ENCODE measurements at places on chromosomes 11 and 22.

- no peak for DNase-seq
Observed at GRCh38 chr11:12170984-12171383, 60.6 kb downstream of the MICAL2 start.

DNA sequence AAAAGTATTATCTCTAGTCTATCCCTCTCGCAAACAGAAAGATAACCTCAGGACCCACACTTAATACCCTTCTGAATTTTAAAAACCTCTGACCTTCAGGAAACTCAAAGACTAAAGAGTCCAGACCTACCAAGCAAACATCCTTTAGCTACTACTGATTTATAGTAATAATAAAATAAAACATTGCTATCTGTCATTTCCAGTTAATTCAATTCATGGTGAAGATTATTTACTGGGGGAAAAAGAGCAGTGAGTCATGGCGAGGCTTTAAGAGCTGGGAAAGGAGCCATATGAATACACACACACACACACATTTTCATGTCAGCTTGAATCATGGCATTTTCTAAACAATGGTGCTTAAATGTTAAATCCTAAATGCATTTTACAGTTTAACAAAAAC lies 87.1 kb downstream of the FAM76B start:
- DNase-seq = no peak

DNA sequence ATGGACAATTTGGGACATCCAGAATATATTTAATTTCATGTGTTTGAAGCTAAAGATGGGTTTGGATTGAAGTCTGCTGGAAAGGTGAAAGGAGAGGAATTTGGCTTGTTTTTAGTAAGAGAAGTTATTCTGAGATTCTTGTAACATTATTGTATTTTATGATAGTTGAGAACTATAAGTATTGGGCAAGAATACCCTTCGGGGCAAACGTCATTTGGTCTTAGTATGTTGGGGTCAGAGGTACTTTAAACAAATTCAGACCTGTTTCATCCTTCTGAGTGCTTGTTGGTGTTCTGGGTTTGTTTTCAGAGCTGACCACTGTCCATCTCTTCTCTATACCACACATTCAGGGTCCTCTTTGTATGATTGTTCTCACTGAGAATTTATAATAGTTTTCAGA lies 19.5 kb downstream of the PANX1 start:
- DNase-seq = no peak

GRCh38 chr22:41674846-41675340 lies 13.8 kb downstream of the SNU13 start:
- DNase-seq = no peak

DNA sequence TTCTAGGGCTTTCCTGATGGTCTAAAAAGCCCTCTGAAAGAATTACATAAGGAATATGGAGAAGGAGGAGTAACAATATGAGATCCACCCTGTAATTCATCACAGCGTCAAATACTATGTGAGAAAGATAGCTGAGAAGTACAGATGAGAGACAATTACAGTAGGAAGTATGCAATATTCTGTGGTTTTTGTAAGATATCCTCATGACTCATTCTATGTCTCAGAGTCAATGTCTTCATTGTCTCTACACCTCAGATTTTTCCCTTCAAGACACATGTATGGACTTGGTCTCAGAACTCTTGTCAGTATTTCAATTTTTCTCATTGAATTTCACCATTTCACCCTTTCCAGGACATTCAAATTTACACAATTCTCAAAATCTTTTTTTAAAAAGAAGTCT lies 343.3 kb upstream of the CTSC start:
- no peak for DNase-seq

GRCh38 chr22:39808081-39808480 lies 85.5 kb downstream of the ENTHD1 start:
- peak; percentile 30 for DNase-seq

DNA sequence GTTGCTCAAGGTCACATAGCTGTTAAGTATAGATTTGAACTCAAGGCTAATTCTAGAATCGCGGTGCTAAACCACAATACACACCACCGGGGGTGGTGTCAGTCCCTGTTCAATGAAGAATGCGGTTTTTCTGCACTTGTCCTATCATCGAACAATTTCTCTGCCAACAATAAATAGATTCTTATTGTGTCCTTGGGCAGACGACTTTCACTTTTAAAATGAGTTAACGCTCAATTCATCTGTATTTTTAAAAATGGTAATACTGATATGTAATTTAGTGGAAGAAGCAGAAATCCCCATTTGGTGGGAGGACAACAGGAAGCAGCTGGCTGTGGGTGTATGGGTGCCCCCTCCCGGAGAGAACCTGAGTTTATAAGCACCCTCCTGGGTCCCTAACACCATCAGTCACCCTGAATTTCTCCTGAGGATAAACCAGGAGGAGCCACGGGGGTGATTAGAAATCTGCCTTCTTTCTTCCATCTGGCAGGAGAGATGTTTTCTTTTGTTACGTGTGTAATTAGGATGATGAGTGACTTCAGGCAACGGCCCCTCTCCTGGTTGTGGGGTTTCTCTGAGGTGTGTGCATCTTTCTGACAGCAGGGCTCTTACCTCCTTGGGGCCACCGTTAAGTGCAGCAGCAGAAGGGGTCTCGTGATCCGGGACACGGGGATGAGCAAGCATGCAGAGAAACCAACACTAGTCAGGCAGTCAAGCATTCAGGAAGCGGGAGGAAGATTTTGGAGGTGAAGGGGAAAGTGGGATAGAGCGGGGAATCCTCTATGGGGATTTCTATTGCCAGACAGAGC lies 87.7 kb downstream of the GRAMD1B start:
- DNase-seq = no peak

GRCh38 chr11:18878211-18878610 lies 61.0 kb downstream of the MRGPRX1 start:
- DNase-seq = no peak

DNA sequence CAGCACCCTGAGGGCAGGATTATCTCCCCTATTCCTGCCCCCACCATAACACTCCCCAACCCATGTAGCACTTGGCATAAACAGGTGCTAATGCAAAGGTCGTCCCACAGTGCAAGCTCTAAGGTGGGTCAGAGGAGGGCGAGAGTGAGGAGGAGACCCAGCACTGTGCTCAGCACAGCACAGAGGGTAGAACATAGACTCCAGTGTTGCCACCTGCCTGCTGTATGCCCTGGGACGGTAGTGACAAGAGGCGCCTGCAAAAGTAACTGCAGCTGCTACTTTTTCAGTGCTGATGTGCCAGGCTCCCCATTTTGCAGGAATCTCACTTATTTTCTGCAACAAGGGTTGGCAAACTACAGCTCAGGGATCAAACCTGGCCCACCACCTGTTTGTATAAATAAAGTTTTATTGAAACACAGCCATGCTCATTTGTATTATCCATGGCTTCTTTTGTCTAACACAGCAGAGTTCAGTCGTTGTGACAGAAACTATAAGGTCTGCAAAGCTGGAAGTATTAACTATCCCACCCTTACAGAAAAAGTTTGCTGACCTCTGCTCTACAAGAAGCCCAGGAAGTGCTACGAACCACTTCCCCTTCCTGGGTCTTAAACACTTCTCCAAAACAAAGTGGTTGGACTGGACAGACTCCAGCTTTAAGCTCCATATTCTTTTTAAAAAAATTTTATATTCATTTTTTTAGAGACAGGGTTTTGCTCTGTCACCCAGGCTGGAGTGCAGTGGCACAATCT lies 16.9 kb upstream of the CDC42BPG start:
- no peak for DNase-seq

DNA sequence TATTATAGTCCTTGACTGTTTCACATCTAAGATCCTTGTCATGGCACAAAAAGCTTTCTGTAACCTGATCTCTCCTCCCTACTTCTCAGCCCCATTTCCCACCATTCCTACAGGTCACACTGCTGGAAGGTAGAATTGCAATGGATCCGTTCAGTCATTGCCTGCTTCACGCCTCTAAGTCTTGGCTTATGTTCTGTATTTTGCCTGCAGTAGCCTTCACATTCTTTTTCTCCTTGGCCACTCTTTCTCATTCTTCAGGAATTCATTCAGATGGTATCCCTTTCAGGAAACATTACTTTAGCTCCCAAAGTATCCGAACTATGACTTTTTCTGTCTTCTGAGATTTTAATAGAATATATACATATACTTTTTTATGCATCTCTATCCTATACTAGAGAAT lies 731.5 kb downstream of the NTM start:
- DNase-seq = no peak

DNA sequence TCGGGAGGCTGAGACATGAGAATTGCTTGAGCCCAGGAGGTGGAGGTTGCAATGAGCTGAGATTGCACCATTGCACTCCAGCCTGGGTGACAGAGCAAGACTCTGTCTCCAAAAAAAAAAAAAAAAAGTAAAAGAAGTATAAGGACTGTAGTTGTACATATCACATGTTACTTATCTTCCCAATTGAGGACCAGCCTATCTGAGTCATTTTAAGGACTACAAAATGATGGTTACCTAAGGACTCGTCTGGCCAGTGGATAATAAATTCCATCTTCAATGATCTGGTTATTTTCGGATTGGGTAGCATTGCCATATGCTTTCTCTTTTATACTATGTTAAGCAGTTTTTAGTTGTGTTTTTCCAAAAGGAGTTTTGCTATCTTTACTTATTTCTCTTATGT lies 55.3 kb downstream of the PPFIA1 start:
- DNase-seq = no peak

- no peak for DNase-seq
Observed at GRCh38 chr11:12264361-12264760, 113.0 kb upstream of the PARVA start.
